ENCODE measurements at places on chromosomes 7 and 10. TPM values are rescaled to one million over a fixed set of nuclear protein-coding genes. Genes with fewer than 3 reads are reported as not detected.
A peak's percentile ranks its signal among the peaks of the same experiment; 100 is the strongest.

- H3K27me3 ChIP-seq = no peaks in the 10 kb centered on the region
- peaks cover 4% of the 10 kb centered on the region for H3K4me1 ChIP-seq
- H3K27ac ChIP-seq = no peak overlapping the region
- no peaks in the 10 kb centered on the region for H3K36me3 ChIP-seq
- H3K4me3 ChIP-seq = no peak overlapping the region
- DNase-seq = no peak
Measured at GRCh38 chr7:24951441-24951980, 28.5 kb downstream of the OSBPL3 start.

- H3K27ac ChIP-seq = no peak overlapping the region
- no peaks in the 10 kb centered on the region for H3K36me3 ChIP-seq
- H3K4me3 ChIP-seq = no peak overlapping the region
- no peaks in the 10 kb centered on the region for H3K4me1 ChIP-seq
Measured at GRCh38 chr10:86060386-86061277, 306.0 kb downstream of the GRID1 start.

GPC2 gene
- 5.0 TPM for total RNA-seq

GRCh38 chr7:125197731-125198393, 268.2 kb upstream of the POT1 start:
- DNase-seq = no peak
- H3K27ac ChIP-seq = no peak overlapping the region

- H3K36me3 ChIP-seq = no peaks in the 10 kb centered on the region
- H3K4me3 ChIP-seq = no peak overlapping the region
- DNase-seq = no peak
- H3K27ac ChIP-seq = no peak overlapping the region
Measured at GRCh38 chr10:71039551-71039950, 151.2 kb upstream of the PCBD1 start.

SP8 gene
- 13.2 TPM for total RNA-seq

FOXP2 gene
- not detected for total RNA-seq

H2BK1 gene
- not detected for total RNA-seq

GRCh38 chr7:108086962-108087361, 43.2 kb downstream of the LAMB4 start:
- H3K27ac ChIP-seq = peak overlapping the region; percentile 21
- no peaks in the 10 kb centered on the region for H3K36me3 ChIP-seq
- no peaks in the 10 kb centered on the region for H3K27me3 ChIP-seq
- peaks cover 50% of the 10 kb centered on the region for H3K4me1 ChIP-seq

GRCh38 chr7:30087371-30087770, 47.4 kb upstream of the MTURN start:
- no peak overlapping the region for H3K27ac ChIP-seq
- DNase-seq = no peak
- H3K36me3 ChIP-seq = no peaks in the 10 kb centered on the region

DNA sequence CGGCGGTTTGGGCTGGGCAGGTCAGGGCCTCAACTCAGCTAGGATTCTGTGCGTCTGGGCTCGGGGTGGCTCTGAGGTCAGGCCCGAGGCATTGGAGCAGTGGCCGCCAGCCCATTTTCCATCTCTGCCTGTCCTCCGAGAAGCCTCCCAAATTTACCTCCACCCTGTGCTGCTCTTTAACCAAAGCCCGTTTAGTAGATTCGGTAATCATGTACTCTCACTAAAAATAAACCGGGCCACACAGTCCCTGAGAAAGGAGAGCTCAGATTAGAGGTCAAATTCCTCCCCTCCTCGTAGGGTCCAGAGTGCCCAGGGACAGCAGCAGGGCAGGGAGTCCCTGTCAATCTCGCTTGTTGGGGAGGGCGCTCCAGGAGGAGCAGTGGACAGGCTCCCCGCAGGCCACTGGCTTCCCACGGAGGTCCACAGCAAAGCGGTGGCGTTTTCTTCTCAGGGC, 88.7 kb upstream of the CHST15 start:
- no peaks in the 10 kb centered on the region for H3K27me3 ChIP-seq
- DNase-seq = no peak
- no peak overlapping the region for H3K27ac ChIP-seq
- H3K36me3 ChIP-seq = no peaks in the 10 kb centered on the region
- no peak overlapping the region for H3K4me3 ChIP-seq

LIPM gene
- not detected for total RNA-seq

GRCh38 chr10:6964543-6964942, 384.5 kb upstream of the PRKCQ start:
- H3K27me3 ChIP-seq = no peaks in the 10 kb centered on the region
- no peak overlapping the region for H3K4me3 ChIP-seq
- no peak for DNase-seq
- H3K27ac ChIP-seq = no peak overlapping the region

DNA sequence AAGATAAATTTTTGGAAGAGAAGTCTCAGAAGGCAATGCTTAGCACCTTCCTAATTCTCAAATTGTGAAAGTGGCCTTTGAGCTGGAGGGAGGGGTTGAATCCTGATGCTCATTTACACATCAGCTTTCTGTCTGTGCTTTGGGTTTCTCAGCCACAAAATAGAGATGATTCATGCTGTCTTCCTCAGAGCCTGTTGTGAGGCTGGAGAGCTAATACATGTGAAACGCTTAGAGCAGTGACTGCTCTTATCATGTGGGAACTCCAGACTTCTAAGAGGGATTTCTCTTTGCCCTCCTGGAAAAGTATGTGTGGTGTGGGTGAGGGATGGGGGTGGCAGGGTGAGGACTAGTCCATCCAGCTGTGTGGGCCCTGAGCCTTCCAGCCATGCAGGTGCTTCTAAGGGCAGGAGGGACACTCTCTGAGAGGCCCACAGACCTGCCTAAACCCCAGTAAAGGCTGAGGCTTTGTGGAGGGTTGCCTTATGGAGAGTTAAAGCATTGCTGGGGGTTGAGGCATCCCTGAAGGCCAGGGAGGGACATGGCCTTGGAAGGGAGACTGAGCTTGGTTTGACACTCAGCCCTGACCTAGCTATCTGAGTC, 4.8 kb upstream of the EVX1 start:
- H3K36me3 ChIP-seq = no peaks in the 10 kb centered on the region
- H3K4me1 ChIP-seq = no peaks in the 10 kb centered on the region
- no peak for DNase-seq

- no peak for DNase-seq
- no peak overlapping the region for H3K27ac ChIP-seq
- H3K36me3 ChIP-seq = no peaks in the 10 kb centered on the region
Measured at GRCh38 chr7:133052401-133052756, 29.5 kb downstream of the CHCHD3 start.

- no peak overlapping the region for H3K4me3 ChIP-seq
- no peaks in the 10 kb centered on the region for H3K27me3 ChIP-seq
- H3K4me1 ChIP-seq = no peaks in the 10 kb centered on the region
- no peak for DNase-seq
- no peaks in the 10 kb centered on the region for H3K36me3 ChIP-seq
Measured at GRCh38 chr7:104791080-104791479, 222.9 kb upstream of the KMT2E start.

- H3K27me3 ChIP-seq = no peaks in the 10 kb centered on the region
- H3K27ac ChIP-seq = no peak overlapping the region
- DNase-seq = no peak
- peaks cover 6% of the 10 kb centered on the region for H3K36me3 ChIP-seq
Measured at GRCh38 chr7:2214636-2215035, 18.1 kb downstream of the MAD1L1 start.

STOX1 gene
- 8.5 TPM for total RNA-seq

DNA sequence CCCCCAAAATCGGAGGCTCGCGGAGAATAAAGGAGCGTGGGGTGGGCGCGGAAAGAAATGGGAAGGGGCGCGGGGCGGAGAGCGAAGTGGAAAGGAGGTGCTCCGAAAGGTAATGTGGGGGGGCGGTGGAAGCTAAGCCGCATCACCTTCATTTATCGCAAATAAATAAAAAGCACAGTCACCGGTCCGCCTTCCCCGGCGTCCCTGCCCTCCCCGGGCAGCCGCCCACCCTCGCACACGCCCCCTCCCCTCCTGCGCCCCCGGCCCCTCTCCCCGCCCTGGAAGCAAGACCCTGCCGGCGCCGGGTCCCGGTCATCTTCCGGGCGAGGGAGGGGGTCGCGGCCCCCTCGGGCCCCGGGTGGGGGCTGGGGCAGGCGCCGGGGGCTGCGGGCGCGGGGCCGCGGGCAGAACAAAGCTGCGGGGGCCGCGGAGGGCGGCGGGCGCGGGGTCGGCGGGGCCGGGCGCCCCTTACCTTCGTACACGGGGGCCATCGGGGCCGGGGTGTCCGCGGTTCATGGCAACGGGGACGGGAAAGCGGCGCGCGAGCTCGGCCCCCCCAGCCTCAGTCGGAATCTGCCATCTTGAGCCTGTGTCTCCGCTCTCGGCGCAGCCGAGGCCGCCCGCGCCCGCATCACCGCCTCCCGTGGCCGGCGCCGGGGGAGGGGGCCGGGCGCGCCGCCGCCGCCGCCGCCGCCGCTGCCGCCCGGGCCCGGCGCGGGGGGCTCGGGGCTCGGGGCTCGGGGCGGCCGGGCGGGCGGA, 486 bp downstream of the HIPK2 start:
- H3K27ac ChIP-seq = peak overlapping the region; percentile 75
- no peaks in the 10 kb centered on the region for H3K36me3 ChIP-seq
- H3K4me1 ChIP-seq = no peaks in the 10 kb centered on the region
- peak overlapping the region; percentile 80 for H3K4me3 ChIP-seq
- no peaks in the 10 kb centered on the region for H3K27me3 ChIP-seq

NKX6-2 gene
- not detected for total RNA-seq

ARL5B gene
- 61.7 TPM for total RNA-seq

DNA sequence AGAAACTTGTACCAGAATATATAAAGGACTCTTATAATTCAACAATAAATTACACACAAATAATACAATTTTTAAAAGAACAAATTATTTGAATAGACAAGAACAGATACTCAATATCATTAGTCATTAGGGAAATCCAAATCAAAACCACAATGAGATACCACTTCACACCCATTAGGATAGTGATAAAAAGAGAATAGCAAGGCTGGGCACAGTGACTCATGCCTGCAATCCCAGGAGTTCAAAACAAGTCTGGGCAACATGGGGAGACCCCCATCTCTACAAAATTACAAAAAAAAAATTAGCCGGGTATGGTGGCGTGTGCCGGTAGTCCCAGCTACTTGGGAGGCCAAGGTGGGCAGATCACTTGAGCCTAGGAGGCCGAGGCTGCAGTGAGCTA, 52.2 kb upstream of the KCNIP2 start:
- H3K27ac ChIP-seq = no peak overlapping the region
- no peak overlapping the region for H3K4me3 ChIP-seq
- H3K27me3 ChIP-seq = no peaks in the 10 kb centered on the region

KCNH2 gene
- total RNA-seq = 0.66 TPM

SFMBT2 gene
- not detected for total RNA-seq

DNA sequence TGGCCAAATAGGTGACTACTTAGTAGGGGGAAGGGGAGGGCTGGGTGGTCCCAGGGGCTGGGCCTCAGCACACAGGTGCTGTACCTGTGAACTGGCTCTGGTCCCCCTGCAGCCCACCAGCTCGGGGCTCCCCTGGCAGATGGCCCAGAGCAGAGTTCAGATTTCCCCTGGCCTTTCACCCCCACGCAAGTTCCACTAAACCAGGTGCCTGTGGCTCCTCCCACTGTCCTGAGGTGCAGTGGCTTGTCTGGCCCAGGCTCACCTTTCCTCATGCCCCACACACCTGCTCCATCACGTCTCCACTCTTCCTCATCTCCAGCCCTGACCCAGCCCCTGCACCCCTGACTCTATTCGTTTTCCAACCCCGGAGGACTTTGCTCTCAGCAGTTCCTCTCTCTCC, 47.3 kb upstream of the OPALIN start:
- peaks cover 3% of the 10 kb centered on the region for H3K27me3 ChIP-seq
- no peak overlapping the region for H3K27ac ChIP-seq
- no peak for DNase-seq
- H3K4me1 ChIP-seq = no peaks in the 10 kb centered on the region
- H3K4me3 ChIP-seq = no peak overlapping the region
- H3K36me3 ChIP-seq = no peaks in the 10 kb centered on the region

MMD2 gene
- total RNA-seq = not detected

DNA sequence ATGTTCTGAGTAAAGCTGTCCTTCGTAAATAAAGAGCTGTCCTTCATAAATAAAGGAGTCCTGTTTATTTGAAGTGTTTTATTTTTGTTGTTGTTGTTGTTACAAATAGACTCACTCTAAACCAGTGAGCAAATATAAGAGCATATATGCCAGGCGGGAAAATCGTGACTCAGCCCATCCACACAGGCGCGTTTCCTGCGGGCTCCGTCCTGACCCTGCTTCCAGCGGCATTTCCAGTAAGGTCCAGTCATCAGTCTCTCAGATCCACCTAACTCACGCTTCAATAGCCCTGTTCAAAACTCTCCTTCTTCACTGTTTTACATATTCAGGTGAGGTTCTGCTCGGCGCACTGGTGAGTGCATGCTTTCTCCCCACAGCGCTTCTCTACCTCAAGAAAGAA, 277.2 kb upstream of the ADARB2 start:
- H3K4me1 ChIP-seq = no peaks in the 10 kb centered on the region
- no peaks in the 10 kb centered on the region for H3K27me3 ChIP-seq

GRCh38 chr7:83985821-83986220, 208.8 kb downstream of the SEMA3A start:
- H3K4me3 ChIP-seq = no peak overlapping the region
- no peak for DNase-seq
- H3K27me3 ChIP-seq = no peaks in the 10 kb centered on the region
- no peak overlapping the region for H3K27ac ChIP-seq

CEP55 gene
- total RNA-seq = 64.5 TPM

DNA sequence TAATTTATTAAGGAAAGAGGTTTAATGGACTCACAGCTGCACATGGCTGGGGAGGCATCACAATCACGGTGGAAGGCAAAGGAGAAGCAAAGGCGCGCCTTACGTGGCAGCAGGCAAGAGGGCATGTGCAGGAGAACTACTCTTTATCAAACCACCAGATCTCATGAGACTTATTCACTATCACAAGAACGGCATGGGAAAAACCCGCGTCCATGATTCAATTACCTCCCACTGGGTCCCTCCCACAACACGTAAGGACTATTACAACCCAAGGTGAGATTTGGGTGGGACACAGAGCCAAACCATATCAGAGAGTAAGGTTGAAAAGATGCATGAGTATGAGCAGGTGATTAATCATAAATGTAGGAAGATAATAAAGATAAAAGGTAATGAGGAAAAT, 3.2 kb upstream of the JCAD start:
- no peaks in the 10 kb centered on the region for H3K36me3 ChIP-seq
- H3K27ac ChIP-seq = no peak overlapping the region
- H3K4me3 ChIP-seq = no peak overlapping the region

- no peaks in the 10 kb centered on the region for H3K36me3 ChIP-seq
- no peaks in the 10 kb centered on the region for H3K27me3 ChIP-seq
- H3K27ac ChIP-seq = no peak overlapping the region
Measured at GRCh38 chr7:31702354-31702753, 15.3 kb downstream of the PPP1R17 start.
